ENCODE measurements at places on chromosomes 5 and 9.

GRCh38 chr5:74316064-74316603, 324.4 kb downstream of the ENC1 start:
- DNase-seq, result no peak

DNA sequence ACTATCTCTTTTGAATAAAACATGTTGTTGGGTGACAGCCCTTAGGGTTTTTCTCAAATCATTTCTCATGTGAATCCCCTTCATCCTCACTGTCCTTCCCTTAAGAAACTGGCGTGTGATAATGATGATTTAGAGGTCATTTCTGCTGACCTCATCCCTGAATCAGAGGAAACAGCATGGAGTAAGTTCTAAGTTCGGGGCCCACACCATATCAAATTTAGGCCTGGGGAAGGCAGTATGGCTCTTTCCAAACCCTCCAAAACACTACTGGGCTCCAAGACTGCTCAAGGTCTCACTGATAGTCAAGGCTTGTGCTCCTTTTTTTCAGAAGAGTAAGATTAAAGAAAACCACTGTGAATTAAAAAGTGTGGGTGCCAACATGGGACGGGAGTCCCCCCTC, 872 bp upstream of the SMIM3 start:
- DNase-seq, result no peak

GRCh38 chr5:150846654-150847333, 473 bp downstream of the IRGM start:
- no peak for DNase-seq

- no peak for DNase-seq
These were observed 9.0 kb upstream of the NSD1 start for GRCh38 chr5:177124486-177124991.

DNA sequence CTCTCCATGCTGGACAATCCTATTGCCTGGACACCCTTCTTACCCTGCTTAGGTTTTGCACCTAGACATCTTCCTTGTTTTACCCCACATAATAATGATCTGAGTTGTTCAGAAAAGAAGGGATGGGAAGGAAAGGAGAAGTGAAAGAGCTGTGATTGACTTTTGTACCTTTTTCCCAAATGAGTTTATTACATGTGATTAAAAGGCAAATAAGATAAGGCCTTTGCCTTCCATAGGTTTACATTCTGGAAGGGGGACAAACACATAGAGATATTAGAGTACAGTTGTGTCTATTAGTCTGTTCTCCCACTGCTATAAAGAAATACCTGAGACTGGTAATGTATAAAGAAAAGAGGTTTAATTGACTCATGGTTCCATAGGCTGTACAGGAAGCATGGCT, 67.1 kb upstream of the RIOK2 start:
- DNase-seq, result no peak

GRCh38 chr9:76687861-76688391, 76.3 kb upstream of the PCA3 start:
- DNase-seq, result no peak

DNA sequence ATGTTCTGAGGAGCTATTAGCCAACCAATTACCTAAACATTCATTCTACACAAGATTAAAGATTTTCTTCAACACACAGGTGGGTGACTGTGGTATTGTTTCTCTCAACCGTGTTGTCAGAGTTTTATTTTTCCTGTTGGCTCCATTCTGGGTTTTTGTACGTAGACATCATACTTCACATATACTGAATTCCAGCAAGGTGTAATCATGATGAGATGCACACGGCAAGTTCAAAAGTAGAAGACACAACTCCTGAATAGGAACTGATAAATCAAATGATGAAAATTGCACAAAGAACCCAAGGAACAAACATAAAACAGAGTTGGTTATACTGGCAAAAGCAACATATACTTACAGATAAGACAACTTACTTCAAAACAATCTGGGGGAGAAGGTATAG, 40.2 kb upstream of the RANBP6 start:
- no peak for DNase-seq

DNA sequence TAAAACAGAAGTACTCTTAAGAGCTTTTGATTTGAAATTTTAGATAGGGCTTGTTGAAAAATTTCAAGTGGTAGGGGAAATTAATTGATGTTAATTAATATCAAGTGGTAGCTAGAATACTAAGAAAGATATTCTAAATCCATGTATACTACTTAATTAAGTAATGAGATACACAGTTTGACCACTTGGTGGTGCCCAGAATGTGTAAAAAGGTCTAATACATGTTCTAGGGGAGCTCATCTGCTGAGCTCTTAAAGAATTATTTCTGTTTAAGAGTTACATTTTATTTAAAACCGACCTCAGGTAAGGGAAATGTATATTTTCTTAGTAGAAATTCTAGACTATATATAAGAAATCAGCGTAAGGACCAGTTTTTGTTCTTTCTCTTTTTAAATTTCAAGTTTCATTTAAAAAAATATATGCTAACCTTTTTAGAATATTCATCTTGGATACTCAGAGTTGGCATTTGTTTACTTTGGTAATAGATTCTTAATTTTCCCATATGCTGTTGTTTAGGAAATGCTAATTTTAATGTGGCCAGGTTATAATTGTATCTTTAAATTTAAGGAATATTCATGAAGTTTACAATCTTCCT, 61.5 kb downstream of the LNPEP start:
- no peak for DNase-seq

DNA sequence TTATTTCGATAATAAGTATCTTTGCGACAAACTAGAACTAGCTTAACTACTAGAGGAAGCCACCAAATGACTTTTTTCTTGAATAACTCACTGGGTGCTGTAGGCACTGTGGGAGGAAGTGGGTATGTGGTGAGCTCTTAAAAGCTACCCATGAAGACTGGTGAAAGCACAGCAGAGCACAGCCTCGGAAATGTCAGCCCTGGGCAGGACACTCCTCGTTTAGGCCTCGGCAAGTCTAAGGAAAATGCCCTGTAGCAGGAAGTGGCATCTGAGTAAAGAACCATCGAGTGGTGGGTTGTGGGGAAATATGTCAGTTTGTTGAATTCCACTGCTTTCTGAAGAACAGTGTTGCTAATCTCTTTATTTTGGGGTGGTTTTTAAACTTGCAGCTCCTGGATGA, 44.0 kb upstream of the NCS1 start:
- peak; percentile 50 for DNase-seq

DNA sequence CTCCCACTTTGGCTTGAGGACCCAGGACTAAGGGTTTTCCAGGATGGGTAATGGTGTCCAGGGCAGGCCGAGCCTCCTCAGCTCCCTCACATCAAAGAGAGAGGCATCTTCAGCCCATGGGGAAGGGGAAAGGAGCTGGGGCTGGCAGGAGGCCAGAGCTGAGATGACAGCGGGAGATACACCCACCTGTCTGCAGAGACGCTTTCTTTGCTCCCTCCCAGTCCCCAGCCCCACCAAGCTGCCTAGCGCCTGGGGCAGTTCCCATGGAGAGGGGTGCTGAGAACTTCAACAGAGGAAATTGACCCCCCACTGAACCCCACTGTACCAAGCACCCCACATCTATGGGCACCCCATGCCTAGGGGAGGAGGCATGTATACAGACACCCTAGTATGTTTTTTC, 10.6 kb downstream of the PCDH1 start:
- no peak for DNase-seq

DNA sequence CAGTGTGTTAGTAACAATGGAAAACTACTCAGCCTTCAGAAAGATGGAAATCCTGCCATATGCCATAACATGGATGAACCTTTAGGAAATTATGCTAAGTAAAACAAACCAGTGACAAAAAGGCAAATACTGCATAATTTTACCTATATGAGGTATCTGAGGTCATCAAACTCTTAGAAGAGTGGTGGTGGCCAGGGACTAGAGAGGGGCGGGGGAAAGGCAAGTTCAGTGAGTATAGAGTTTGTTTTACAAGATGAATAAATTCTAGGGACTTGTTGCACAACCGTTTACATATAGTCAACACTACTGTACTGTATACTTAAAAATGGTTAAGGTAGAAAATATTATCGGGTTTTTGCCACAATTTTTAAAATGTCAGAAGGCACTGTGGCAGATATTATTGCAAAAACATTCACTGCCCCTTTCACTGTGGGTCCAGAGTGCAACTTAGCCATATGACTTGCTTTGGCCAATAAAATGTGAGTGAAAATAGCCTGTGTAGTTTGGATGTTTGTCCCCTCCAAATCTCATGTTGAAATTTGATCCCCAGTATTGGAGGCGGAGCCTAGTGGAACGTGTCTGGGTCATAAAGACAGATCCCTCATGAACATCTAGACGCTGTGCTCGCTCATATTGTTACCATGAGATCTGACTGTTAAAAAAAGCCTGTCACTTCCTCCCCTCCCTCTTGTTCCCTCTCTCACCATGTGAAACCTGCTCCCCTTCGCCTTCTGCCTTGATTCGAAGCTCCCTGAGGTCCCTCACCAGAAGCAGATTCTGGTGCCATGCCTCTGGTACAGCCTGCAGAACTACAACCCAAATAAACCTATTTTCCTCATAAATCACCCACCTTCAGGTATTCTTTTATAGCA, 9.5 kb downstream of the ZNF367 start:
- DNase-seq, result no peak

DNA sequence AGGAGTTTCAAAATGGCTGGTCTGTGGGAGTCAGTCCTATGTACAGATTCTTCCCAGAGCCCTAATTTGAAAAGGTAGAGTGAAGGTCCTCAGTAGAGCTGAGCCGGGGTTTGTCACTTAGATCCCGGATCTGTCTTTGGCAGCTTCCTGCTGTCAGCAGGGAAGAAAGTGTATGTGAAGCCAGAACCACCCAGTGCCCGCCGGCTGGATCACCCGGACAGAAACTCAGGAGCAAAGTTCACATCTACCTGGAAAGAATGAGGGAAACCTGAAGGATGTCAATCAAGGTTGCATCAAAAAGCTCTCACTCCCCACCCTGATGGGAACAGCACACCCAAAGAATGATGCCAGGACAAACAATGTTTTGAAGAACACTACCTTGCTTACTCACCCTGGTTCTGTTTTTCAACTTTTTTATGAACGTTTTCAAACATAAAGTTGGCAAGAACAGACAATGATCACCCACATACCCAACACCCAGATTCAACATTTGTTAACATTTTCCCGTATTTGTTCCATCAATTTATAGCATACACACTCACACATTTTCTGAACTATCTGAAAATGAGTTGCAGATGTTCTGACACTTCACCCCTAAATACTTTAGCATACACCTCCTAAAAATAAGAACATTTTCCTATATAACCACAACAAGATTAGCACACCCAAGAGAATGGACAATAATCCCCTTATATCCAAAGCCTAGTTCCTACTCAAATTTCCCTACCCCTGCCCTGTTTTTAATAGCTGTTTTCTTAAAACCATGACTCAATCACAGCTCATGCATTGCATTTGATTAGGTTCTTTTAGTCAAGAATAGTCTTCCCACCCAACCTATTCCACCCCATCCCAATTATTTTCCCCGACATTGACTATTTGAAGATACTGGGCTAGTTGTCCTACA, 133.9 kb downstream of the LHFPL2 start:
- DNase-seq, result no peak

GRCh38 chr9:27673641-27674040, 100.4 kb upstream of the C9orf72 start:
- DNase-seq, result no peak

GRCh38 chr5:173640156-173640804, 23.8 kb upstream of the BOD1 start:
- DNase-seq, result no peak

DNA sequence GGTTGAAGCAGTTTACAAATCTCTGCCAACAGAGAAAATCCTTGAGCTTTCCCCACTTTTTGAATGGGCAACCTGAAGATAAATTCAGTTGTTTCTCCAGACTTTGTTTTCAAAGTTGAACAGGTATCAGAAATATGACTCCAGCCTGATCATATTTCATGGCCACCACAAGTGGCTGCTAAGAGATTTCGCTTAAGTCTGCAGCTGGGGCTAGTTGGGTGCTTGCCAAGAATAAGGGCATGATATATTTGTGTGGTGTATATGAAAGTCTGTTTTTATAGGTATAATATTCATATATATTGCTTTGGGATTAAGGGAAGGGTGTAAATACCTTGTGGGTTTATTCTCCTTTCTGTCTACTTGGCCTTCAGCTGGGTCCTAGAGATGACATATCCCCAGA, 168.4 kb upstream of the GDNF start:
- DNase-seq, result no peak

DNA sequence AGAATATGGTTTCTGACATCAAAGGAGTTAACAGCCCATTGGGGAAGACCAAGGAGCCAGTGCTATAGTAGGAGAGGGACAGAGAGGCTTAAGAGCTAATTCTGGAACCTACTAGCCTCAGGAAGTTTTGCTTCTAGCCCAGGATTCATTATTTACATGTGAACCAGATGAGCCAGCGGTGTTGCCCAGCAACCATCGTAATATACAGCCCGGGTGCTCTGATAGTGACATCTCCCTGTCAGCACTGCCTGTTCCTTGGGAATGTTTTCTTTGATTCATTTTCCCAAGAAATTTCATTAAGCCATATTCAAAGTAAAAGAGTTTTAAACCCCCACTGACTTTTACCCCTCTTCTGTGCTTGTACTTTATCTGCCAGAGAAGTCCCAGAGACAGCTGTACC, 217.4 kb upstream of the ADAMTSL1 start:
- DNase-seq, result no peak

DNA sequence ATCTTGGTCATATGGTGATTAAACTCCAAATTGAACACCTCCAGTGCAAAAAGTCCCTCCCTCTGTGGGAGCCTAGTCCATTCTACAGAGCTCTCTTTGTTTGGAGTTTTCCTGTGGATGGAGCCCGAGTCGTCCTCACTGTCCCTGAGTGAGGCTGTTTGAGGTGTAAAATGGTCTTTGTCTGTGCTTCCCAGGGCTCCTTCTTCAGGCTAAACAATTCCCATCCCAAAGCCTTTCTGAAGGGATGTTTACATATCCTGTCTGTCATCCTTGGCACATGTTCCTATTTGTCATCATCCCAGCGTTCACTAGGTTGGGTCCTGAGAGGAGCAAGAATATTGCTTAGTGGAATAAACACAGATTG, 68.9 kb downstream of the COL27A1 start:
- DNase-seq, result no peak

GRCh38 chr5:68424799-68425537, 209.4 kb downstream of the PIK3R1 start:
- no peak for DNase-seq

DNA sequence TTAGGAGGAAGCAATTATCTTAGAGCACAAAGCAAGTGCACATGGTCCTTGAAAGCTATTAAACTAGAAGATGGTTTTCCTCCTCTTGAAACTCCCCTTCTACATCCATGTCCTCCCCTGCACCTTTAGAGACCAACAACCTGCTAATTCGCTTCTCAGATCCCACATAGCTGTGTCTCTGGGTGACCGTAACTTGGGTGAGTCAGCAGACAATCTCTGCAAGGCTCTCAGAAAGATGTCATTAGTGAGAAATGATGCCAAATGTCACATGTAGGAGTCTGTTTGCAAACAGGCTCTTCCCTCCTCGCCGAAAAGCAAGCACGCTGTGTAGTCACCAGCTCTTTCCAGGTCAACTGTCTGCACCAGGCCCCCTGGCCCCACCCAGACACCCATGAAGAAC, 291.8 kb downstream of the SLIT3 start:
- no peak for DNase-seq

DNA sequence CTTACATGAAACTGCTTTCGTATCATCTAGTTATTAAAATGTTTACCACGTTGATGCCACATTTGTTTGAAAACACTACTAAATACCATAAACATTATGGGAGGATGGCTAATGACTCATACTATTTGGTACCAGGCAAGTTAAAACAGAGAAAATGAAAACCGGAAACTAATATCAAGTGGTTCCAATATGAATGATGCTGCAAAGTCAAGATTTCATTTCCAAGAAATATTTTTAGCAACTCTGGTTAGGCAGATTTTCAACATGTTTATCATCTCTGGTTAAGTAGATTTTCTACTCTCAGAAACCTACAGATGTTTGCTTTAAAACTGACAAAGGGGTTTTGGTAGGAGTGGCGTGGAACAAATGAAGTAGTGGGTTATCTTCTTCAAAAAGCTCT, 4.9 kb upstream of the F2R start:
- no peak for DNase-seq
